ENCODE measurements at places on chromosomes 11 and 22.

DNA sequence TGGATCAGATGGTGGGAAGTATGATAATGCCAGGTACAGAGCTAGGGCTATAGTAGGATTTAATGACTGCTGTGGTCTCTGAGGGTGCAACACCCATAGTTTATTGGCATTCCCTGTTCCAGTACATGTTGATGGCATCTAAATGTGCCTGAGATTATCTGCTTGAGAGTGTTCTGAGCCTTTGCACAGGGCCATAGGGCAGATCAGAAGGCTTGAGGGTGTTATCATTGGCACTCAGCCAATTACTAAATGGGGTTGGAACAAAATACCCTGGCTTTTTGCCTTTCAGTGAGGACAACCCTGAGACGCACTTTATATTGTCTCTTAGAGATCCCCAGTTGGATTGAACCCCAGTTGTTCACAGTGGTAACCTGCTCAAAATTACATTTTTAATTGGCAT lies 6.7 kb downstream of the SLC5A12 start:
- DNase-seq = no peak

- DNase-seq = no peak
These were observed 29.1 kb upstream of the COMT start for GRCh38 chr22:19912271-19912999.

GRCh38 chr11:126978911-126979310 lies 21.7 kb downstream of the KIRREL3 start:
- DNase-seq = no peak

- peak; percentile 73 for DNase-seq
These were observed 30.1 kb upstream of the HMOX1 start for GRCh38 chr22:35350539-35351503.

DNA sequence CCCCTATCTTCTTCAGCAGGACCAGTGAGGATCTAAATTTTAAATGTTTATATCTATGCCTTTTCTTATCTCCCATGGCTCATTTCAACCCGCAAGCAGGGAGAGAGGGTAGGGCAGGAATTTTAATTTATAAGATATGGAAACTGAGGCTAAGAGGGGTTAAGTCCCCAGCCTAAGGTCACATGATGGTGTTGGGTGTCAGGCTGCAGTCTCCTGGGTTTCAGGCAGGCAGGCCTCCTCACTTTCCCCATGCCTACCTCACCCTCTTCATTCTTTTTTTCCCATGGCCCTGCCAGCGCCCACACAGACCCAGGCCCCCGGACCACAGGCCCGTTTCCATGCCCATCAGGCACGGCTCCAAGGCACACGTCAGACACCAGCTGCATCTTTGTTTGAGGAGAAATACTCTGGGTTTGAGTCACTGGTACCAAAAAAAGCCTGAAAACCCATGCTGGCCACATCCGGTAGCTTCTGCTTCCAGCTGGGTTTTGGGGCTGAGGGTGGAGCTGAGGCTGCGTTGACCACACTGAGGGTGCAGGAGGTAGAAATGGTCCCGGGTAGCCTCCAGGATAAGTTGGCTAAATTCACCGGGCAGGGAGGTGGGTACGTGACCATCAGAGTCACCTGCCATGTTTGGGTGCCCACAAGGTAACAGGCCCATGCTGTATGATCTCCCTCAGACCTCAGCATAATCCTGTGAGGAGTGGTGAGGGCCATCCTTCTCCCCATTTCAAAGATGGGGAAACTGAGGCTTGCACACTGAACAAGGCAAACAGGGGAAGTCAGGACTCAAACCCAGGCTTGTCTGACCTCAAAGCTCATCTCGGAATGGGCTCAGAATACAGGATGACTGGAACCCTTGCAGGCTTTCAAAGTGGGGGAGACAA lies 7.5 kb downstream of the CRYBB1 start:
- no peak for DNase-seq

DNA sequence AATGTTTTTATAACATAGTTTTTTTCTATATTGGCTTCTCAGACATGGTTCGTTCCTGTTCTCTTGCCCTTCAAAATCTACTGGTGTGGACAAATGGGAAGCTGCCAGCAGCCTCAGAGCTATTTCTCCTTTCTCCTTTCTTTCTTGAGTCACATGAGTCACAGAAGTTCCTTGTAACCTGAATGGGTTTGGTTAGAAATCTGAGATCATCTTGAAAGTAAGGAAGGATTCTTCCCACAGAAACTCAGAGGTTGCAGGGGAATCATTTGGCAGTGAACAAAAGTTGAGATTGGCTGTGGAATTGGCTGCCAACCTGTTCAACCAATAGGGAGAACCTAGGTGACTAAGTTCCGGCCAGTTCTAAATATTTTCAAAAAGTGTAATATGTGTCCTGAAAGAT lies 12.5 kb downstream of the PLET1 start:
- no peak for DNase-seq

- DNase-seq = no peak
These were observed 37.4 kb downstream of the GRAMD4 start for GRCh38 chr22:46657655-46657953.

- no peak for DNase-seq
These were observed 167.8 kb downstream of the MYO18B start for GRCh38 chr22:25909614-25910387.

DNA sequence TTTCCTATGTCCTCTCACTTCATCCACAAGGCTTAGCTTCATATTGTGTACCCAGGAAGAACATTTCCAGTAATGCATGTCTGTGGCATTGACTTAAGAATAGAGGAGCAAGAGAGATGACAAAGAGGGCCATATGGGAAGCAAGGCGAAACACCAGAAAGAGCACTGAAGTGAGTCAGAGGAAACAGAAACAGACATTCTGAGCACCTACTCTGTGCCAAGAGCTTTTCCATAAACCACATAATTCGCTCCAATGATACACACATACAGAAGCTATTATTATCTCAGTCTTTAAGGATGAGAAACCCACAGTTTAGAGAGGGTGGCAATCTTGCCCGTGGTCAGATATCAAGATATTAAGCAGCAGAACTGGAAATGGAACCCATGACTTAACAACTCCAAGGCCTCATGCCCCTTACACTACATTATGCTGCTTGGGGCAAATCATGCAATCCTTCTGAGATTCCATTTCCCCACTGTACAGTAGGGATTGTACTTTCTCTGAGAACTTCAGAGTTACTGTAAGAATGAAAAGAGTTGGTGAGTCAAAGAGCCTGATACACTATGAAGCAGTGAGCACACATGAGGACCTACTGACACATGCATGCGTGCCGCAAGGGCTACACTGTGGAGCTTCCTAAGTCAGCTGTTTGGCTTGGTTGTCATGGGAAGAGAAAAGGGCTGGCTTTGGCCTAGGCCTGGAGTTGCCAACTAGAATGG lies 126.6 kb downstream of the KCNC1 start:
- no peak for DNase-seq

GRCh38 chr22:39474351-39475111 lies 17.7 kb downstream of the MGAT3 start:
- DNase-seq = no peak

GRCh38 chr11:64870893-64871466 lies 7.4 kb downstream of the EHD1 start:
- DNase-seq = no peak

DNA sequence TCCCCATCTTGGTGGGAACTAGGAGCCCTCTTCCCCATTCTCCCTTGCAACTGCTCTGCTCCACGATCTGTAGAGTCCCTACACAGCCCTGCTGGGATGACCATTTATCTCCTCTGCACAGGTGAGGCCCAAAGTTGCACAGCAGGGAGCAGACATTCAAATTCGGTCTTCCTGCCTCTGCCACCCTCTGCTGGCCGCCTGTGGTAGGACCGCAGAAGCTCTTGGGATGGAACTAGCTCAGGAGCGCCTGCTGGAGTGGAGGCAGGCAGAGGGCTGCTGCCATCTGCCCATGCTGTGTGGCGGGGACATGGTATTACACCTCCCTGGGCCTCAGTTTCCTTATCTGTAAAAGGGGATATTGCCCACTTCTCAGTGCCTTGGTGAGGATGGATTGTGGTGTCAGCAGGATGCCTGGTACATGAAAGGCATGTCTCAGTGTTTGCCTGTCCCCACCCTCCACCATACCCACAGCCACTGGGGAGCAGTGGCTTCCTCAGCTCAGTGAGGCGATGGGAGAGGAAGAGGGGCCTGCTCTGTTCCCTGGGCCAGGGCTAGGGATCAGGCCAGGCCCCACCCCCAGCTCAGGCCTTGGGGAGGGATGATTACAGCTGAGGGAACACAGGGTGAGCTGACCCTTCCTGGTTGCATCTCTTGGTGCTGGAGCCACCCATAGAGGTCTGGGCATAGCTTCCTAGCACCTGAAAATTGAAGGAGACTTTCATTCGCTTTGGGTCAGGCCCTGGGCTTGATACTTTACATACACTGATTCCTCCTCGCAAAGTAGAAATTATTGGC lies 11.3 kb upstream of the OMP start:
- peak; percentile 68 for DNase-seq

DNA sequence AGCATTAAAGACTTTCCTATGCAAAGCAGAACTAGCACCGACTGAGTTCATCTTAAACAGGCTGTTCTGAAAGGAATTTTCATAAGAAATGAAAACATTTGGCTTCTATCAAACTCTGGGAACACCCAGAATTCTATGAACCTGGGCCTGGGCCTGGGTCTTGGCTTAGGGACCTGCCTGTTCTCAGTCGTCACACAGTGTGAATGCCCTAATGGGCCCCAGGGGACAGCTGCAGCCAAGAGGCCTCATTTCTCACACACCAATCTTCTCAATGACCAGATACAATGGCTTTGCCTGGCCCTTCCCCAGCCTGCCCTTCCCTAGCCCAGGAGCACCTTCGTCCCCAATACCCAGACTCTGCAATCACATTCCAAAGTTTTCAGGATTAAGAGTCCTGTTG lies 234.9 kb upstream of the ARHGAP20 start:
- DNase-seq = no peak

DNA sequence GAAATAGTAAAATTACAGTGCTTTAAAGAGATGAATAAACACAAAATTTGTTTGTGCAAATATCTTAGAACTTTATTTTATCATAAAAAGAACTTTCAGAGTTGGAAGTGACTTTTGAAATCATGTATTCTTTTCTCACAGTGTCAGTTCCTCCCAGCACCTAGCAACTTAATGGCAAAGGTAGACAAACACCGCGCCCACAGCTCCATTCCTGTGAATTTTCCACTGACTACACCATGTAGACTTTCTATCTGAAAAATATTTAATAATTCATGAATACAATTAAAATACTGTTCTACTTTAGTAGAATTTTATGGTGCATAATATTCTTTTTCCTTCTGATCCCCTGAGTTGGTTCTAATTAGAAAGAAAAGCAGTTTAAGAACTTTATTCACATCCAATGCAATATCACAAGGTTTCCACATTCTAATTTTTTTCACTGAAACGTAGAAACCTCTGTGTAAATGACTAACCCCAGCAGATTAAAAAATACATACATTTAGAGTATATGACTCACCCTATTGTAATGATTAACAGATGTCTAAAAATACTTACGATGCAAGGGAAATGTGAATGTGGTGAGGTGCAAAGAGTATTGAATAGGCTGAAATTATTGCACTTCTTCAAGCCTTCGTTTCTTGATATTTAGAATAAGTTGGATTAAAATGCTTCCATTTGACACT lies 218.2 kb upstream of the CCDC179 start:
- DNase-seq = no peak

- DNase-seq = no peak
These were observed 344.1 kb downstream of the SOX6 start for GRCh38 chr11:16012125-16012751.

DNA sequence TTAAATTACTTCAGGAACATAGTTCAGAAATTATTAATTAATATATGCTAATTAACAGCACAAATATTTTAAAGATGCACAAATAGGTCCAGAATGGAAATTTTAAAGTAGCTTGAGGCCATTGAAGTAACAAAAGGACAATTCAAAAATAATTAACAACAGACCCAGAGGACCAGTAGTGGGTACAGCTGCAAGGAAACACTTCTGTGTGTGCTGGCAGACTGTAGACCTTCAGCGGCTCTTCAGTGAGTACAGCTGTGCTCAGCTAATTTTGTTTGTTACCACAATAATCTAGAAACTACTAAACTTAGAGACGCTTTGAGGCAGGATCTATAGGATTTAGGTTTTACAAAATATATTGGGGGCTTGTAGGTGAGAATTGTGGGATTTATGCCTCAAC lies 103.8 kb downstream of the GRIA4 start:
- no peak for DNase-seq

DNA sequence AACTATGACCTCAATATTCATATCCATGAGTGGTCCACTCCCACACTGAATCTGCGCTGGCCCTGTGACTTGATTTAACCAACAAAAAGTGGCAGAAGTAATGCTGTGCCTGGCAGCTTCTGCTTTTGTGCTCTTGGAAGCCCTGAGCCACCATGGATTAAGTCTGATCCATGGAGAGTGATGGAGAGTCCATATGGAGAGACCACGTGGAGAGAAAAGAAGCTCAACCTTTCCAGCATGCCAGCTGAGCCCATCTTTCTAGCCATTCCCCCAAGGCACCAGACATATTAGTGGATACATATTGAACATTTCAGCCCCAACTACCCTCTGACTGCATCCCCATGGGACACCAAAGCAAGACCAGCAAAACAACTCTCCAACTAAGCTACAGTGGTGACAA lies 16.0 kb downstream of the LRRC55 start:
- no peak for DNase-seq

DNA sequence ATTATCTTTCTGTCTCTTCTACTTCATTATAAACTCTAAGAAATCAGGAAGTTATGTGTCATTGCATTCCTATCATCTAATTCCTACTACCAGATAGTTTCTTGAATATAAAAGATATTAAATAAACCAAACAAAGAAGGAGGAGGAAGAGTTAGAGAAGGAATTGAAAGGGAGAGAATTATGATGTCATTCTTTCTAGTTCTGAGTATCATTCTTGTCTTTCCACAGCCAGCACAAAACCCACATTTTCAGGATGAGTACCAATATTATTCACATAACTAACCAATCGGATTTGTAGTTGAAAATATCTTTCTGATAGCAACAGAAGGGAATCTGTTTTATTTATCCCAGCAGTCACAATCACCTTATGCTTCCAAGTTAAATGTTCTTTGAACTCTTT lies 13.3 kb downstream of the MS4A13 start:
- DNase-seq = no peak

DNA sequence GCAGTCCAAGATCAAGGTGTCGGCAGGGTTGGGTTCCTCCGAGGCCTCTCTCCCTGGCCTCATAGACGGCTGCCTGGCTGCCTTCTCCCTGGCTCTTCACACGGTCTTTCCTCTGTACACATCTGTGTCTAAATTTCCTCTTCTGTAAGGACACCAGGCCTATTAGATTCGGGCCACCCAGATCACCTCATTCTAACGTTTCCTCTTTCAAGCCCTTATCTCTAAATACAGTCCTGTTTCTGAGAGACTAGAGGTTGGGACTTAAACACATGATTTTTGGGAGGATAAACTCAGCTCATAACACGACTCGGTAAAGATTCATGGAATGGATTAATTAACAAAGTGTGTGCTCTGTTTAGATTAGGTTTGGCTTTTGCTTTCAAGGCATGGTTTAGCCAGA lies 136.0 kb upstream of the SORL1-AS1 start:
- DNase-seq = no peak

- no peak for DNase-seq
These were observed 85.2 kb downstream of the PHF21A start for GRCh38 chr11:46036009-46036408.

GRCh38 chr11:111922803-111923202 lies 4.1 kb downstream of the C11orf52 start:
- DNase-seq = no peak

Data from stimulated activated CD8-positive, alpha-beta memory T cell treated with anti-CD3 and anti-CD28 coated beads, Interleukin-4, amount 100 ng/mL, for 1 hour (primary cell).